ENCODE measurements at places on chromosomes 4 and X.
A peak's percentile ranks its signal among the peaks of the same experiment; 100 is the strongest.

- peak; percentile 1 for DNase-seq
Observed at GRCh38 chr4:110411574-110412011, 64.4 kb upstream of the ENPEP start.

- DNase-seq = no peak
Observed at GRCh38 chr4:22504447-22504846, 11.4 kb downstream of the ADGRA3 start.

- no peak for DNase-seq
Observed at GRCh38 chr4:173367285-173367684, 3.5 kb upstream of the SAP30 start.

- no peak for DNase-seq
Observed at GRCh38 chr4:24063731-24064130, 173.9 kb upstream of the PPARGC1A start.
